ENCODE measurements at places on chromosomes 12 and 14.

- DNase-seq = no peak
Observed at GRCh38 chr12:15346488-15346887, 24.2 kb downstream of the PTPRO start.

GRCh38 chr12:107767466-107767865, 6.5 kb upstream of the PRDM4 start:
- no peak for DNase-seq

- DNase-seq = peak; percentile 77
Observed at GRCh38 chr12:53287741-53288216, 7.6 kb upstream of the PFDN5 start.

DNA sequence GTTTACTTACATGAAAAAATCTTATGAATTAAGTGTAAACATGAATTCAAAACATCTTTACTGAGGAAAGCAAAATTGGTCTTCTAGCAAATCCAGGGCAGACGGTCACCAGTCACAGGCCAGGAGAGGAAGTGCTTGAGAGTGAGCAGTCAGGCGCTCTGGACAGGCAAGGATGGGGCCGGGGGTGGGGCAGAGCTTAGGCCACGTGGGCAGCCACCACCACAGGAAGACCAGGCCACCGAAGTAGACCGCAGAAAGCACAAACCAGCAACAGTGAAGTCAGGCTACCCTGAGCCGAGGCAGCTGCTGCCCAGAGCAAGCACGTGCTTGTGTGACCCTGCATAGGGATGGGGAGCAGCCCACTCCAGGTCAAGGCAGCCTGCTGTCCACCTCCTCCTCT, 33.5 kb downstream of the SLC6A12 start:
- DNase-seq = no peak

DNA sequence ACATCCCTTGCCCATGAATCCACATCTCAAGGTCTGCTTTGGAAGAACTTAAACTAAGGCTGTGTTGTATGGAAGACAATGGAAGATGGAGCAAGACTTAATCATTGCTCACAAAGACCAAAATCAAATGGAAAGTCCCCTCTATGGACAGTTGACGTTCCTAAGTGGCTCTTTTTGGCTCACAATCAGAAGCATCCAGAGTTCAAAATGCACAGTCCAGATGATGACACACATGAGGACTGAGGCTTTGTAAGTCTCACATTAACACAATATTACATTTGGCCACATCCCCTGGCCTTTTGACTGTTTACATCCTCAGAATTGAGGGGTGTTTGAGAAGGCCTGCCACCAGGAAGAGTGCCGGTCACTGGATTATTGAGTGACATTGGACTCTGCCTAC, 122.3 kb upstream of the CPM start:
- DNase-seq = no peak

GRCh38 chr12:103288016-103288415, 207.8 kb downstream of the C12orf42 start:
- DNase-seq = no peak

GRCh38 chr12:130677957-130678558, 38.0 kb downstream of the RIMBP2 start:
- no peak for DNase-seq

GRCh38 chr12:107521826-107522355, 163.7 kb upstream of the PWP1 start:
- DNase-seq = no peak

DNA sequence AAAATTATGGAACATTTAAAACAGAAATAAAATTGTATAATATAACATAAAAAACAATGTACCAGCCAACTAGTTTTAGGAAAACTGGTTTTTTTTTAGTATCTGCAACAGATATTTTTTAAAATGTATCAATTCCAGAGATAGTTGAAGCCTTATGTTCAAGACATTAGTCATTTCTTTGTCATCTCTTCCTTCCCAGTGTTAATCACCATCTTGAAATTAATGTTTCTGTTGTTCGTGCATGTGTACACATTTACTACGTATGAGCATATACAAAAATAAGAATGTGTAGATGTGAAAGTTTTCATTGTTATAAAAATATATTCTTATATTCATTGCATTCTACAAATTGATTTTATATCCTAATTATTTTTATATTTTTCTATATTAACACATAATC, 1062.1 kb downstream of the SLC6A15 start:
- no peak for DNase-seq

GRCh38 chr12:122749569-122750332, 2.9 kb upstream of the DENR start:
- peak; percentile 82 for DNase-seq

- no peak for DNase-seq
Observed at GRCh38 chr14:55898938-55899337, 219.3 kb upstream of the PELI2 start.

DNA sequence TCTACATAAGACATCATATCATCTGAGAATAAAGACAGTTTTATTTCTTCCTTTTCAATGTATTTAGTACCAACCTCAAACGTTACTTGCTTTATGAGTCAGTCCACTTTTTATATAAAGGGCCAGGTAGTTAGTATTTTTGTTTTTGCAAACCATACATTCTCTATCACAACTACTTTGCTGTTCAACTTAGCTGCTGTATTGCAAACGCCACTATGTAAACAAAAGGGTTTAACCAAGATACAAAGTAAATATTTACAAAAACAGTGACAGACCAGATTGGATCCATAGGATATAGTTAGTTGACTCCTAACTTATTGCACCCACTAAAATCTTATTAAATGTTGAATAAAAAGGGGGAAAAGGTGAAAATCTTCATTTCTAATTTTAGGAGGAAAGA, 87.7 kb upstream of the FOXG1 start:
- no peak for DNase-seq

- DNase-seq = peak; percentile 88
Observed at GRCh38 chr12:44876544-44877410, 662 bp upstream of the NELL2 start.

GRCh38 chr14:55946231-55946630, 172.0 kb upstream of the PELI2 start:
- no peak for DNase-seq

DNA sequence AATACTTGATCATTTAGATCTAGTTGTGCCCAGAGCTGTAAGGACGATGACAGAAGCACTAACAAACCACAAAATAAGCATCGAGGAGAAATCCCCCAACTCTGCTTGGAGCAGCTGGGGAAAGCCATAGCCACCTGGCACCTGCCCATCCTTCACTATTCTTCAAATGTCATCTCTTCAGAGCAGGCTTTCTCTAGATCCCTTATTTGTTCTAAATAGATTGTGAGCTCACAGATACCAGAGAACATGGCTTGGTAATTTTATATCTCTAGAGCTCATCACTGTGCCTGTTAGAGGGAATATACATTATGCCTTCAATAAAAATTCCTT, 50.9 kb downstream of the GRIP1 start:
- DNase-seq = no peak

GRCh38 chr14:31858868-31859267, 218.2 kb upstream of the ARHGAP5 start:
- no peak for DNase-seq

DNA sequence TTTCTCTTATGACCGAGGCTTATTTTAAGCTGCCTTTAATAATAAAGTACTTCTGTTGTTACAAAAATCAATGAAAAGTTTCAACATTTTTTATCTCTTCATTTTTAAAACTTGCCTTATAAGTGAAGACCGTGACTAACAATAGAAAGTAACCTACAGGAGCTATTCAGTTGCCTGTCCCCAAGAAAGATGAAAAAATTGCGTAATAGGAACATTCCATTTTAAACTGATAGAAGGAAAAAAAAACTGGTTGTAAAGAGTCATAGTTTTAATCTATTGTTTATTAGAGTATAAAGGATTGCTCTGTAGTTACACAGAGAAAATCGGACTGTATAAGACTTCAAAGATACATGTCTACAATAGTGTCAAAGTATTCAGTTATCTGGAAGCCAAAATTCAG, 83.3 kb downstream of the DAAM1 start:
- DNase-seq = no peak

DNA sequence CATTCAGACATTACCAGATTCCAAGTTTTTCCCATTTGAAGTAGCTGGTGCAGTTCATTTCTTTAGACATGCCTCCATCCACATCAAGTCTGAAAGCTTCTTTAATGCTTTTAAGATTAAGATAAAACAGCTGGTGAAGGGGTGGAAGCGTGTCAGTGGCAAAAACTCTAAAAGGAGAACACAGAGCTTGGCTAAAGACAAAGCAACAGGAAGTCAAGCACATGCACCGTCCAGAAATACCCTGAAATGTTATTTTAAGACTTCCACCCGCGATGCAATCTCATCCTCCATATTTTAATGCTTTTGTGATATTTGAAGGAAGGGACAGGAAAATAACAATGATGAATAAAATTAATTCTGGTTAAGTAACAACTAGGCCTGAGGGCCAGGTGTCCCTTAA, 31.8 kb downstream of the PPM1H start:
- DNase-seq = no peak

DNA sequence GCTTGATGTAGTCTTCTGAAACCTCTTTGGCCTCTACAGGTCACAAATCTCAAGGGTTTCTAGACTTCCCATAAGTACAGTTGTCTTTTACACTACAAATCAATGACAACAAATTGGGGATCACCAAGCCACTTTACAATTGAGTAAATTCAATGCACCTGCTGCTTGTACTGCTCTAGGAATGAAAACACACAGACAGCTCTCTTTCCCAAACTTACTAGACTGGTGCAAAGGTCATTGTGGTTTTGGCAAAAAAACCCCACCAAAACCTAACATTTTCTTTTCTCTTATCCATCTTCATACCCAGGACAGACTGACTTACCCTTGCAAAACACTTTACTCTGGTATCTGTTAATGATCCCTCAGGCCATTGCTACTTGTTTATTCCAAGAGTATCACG, 2.7 kb downstream of the M6PR start:
- DNase-seq = no peak

- peak; percentile 68 for DNase-seq
Observed at GRCh38 chr14:20857630-20858261, 33.4 kb upstream of the RNASE3 start.

DNA sequence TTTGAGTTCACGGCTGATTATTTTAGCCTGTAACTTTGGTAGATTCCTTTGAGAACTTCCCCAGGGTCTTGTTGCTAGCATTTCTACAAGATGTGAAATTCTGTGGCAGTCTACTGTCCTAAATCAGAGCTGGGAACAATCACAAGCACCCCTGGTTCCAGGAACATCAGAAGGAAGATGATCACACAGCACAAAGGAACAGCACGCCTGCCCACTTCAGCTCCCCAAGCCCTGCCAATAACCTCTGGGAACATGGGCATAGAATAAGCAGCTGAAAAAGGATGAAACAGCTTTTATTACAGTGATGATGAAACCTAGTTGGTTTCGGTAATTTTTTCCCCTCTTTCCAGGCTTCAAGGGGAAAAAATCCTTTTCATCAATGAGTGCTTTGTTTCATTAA, 12.3 kb downstream of the GPR19 start:
- DNase-seq = no peak

- no peak for DNase-seq
Observed at GRCh38 chr12:40153432-40153831, 47.6 kb upstream of the SLC2A13 start.

GRCh38 chr12:63811334-63811733, 31.6 kb downstream of the RXYLT1 start:
- DNase-seq = no peak

GRCh38 chr12:49208676-49209075, 19.8 kb upstream of the TUBA1A start:
- DNase-seq = no peak

Data from H9 (cell line).